Stimulated activated CD8-positive, alpha-beta memory T cell treated with anti-CD3 and anti-CD28 coated beads, Interleukin-7, amount 100 ng/mL, for 1 hour (primary cell): ENCODE measurements at places on chromosomes 6 and 20.
A peak's percentile ranks its signal among the peaks of the same experiment; 100 is the strongest.

DNA sequence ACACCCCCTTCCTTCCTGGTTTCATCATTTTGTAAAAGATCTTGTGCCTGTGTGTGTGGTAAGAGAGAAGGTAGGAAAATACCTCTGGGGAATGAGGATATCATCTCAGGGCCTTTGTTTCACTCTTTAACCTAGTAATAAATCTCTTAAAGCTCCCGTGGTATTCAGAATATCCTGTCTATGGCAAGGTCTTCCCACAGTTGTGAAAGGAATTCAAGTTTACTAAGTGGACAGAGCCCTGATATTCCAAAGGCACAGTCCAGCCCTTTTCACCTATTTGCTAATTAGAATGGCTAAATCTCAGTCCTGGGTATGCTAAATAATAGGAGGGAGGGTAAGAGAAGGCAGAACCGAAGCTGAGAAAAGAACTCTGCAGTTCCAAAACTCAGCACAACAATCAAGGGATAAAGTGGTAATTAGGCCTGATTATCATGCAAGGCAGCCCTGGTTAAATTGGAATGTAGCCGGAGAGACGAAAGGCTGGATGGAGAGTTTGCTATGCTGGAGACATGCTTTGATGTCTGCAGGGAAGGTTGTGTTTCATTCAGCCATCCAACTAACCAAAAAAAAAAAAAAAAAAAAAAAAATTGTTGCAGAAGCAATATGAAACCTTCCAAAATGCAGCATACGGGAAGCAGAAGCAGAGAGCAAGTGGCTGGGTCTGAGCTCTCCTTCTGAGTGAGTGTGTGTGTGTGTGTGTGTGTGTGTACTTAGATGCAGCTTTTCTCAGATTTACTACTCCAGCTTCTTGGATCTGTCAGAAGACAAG lies 28.5 kb upstream of the PIM1 start:
- no peak for DNase-seq

GRCh38 chr6:52388790-52389189 lies 26.8 kb downstream of the PAQR8 start:
- DNase-seq: no peak

DNA sequence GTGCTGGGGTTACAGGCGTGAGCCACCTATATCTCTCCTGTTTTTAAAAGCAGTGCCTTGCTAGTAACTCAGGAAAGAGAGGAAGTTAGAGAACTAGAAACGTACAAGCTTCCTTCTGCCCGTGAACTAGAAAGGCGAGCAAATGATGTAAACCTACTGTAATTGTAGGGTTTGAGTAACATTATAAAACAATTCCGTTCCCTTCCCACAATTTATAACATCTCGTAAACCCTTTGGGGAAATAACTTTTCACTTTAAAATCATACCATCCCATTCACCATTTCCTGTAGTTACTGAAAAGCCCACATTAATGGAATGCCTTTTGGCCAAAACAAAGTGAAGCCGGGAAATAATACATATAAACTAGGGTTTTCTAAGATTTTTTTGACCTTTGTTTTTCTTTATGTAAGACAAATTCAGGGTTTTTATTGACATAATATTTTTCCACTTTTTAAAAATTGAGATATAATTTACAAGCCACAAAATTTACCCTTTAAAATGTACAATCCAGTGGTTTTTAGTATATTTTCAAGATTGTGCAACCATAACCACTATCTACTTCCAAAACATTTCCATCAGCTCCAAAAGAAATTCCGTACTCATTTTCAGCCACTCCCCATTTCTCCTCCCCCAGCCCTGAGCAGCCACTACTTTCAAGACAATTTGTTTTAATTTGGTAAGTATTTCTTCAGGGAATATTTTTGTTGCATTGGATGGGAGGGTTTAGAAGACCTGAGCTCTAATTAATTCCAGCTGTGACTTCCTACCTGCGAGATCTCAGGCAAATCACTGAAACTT lies 175.1 kb upstream of the PDE10A start:
- DNase-seq: no peak

DNA sequence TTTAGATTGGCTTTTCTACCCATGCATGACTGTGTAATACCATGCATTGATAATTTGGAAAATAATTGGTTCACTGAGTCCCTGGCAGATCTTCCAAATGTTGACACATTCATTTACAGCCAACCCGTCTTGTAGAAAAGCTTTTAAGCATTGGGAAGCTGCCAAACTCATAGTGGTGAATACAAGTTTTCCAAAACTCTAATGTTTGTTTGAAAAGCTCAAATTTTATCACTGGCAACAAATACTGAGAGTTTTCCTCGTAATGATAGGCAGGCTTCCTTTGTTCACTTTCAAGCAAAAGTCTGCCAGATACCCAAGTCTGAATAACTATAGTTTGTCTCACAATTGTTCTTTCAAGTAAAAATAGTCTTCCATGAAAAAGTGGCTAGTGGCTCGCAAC lies 143.0 kb downstream of the FIG4 start:
- DNase-seq: no peak

DNA sequence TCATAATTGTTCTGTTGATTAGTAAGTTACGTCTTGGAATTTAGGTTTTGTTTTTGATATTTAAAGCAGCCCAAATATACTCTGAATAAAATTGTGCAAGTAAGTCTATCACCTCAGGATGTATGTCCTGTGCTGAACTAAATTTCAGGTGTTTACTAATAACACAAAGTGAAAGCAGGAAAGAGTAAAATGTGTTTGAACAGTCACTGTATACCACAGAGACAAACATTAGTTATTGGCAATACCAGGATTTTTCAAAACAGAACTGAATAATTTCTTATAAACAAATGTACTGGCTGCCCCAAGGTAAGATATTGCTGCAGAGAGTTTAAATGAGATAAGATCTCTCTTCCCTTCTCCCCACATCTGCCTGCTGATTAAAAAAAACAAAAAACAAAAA lies 404.7 kb upstream of the RUNX2 start:
- DNase-seq: no peak

- peak; percentile 2 for DNase-seq
Observed at GRCh38 chr20:49541733-49542513, 26.0 kb downstream of the PTGIS start.

DNA sequence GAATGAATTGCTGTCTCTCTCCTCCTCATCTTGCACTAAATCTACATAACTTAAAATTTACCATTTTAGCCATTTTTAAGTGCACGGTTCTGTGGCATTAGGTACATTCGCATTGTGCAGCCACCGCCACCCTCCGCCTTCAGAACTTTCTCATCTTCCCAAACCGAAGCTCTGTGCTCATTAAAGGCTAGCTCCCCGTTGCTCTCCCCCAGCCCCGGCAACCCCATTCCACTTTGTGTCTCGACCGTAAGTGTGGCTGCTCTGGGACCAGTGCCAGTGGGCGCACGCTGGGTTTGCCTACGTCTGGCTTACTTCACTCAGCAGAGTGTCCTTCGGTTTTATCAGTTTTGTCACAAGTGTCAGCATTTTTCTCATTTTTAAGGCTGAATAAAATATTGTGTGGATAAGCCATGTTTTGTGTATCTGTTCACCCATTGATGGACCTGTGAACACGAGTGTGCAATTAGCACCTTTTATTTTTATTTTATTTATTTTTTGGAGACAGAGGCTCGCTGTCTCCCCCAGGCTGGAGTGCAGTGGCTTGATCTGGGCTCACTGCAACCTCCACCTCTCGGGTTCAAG lies 16.8 kb downstream of the SLC17A9 start:
- DNase-seq: no peak

GRCh38 chr6:160028487-160029275 lies 59.8 kb downstream of the IGF2R start:
- DNase-seq: no peak

DNA sequence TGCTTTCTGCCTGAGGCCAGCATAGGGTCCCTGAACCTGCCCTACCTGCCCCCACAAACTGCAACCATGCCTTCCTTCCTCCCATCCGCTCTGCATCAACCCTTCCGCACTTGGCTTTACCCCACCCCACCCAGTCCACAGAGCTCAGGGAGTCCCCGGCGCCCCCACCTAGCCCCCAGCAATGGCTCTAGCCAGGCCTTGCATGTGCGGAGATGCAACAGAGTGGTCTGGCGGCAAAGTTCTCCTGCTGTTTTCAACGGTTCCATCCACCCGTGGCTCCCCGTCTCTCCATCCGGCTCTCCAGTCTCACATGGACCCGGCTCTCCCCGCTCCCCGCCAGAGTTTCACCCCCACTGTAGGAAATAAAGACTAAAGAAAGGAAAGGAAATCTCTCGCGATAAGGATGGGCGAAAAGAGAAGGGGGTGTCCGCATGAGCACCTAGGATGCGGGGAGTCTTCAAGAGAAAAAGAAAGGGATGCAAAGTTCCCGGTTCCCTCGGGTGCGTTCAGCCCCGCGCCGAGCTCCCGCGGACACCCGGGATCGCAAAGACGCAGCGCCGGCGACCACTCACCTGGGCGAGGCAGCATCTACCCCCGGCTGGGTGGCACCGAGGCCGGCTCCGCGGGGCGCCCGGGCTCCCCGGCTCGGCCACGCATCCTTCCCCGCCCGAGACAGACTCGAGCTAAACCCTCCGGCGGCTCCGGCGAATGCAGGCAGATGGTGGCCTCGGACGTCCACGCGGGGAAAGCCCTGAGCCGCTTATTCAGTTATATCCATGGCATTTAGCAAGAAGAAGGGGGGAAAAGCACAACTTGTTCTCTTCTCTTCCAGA lies 579 bp downstream of the LRFN2 start:
- DNase-seq: no peak

DNA sequence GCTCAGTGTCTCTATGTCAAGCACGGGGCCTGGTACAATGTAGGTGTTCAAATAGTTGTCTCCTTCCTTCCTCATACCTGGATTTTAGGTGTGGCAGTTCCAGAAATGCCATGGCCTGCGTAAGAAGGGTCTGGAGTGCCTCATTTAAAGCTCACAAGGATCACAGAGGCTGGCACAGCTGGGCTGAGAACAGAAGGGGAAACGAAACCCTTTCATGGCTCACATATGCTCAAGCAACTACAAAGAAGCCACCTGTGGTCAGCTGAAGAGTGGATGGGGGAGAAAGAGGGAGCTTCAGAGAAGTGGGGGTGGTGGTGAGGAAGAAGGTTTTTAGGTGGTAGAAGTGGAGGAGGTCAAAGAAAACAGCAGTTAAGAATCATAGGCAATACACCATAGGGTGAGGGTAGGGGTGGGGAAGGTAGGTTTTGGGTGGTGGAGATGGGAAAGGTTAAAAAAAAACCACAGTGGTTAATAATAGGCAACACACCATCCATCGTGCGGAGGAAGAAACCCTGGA lies 17.0 kb upstream of the TOP1 start:
- DNase-seq: no peak

GRCh38 chr6:136439514-136440190 lies 110.6 kb downstream of the MAP7 start:
- DNase-seq: no peak

DNA sequence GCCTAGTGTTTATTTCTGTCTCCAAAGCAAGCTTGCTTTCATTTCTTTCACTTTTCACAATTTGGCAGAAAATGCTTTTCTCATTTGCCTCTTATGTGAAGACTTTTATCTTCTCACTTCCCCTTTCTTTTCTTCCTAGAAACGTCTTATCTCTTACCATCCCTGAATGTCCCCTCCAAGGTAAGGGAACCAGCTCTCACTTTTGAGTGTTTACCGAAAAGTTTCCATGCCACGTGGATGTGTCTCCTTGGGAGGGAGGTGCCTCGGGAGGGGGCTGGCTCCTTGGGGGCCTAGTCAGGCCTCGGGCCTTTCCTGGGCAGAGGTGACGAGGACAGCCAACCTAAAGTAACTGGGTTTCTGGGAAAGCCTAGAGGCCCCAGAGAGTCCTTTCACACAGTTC lies 127.4 kb downstream of the CD24 start:
- no peak for DNase-seq

- no peak for DNase-seq
Observed at GRCh38 chr20:21546355-21546754, 32.5 kb upstream of the NKX2-2 start.

- DNase-seq: no peak
Observed at GRCh38 chr6:106184629-106185028, 98.5 kb downstream of the PRDM1 start.

DNA sequence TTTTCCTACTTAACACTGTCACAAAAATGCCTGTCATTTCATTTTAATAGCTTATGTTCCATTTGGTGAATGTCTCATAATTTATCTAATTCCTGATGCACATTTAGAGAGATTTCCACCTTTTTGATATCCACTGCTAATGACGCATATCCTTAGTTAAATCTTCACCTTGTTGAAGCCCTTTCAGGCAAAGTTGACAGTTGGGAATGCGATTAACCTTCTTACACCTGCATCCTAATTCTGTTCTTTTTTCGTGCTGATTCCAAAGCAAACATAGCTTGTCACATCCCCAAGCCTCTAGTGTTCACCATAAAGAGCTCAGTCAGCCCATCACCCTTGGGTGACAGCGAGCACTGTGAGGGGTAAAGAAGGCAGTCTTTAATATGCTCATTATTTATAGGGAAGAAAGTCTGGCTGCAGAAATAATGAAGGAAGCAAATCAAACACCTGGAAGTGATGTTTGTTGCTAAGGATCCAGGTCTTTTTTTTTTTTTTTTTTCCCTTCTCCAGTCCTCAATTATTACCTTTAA lies 205.6 kb downstream of the DTNBP1 start:
- no peak for DNase-seq

DNA sequence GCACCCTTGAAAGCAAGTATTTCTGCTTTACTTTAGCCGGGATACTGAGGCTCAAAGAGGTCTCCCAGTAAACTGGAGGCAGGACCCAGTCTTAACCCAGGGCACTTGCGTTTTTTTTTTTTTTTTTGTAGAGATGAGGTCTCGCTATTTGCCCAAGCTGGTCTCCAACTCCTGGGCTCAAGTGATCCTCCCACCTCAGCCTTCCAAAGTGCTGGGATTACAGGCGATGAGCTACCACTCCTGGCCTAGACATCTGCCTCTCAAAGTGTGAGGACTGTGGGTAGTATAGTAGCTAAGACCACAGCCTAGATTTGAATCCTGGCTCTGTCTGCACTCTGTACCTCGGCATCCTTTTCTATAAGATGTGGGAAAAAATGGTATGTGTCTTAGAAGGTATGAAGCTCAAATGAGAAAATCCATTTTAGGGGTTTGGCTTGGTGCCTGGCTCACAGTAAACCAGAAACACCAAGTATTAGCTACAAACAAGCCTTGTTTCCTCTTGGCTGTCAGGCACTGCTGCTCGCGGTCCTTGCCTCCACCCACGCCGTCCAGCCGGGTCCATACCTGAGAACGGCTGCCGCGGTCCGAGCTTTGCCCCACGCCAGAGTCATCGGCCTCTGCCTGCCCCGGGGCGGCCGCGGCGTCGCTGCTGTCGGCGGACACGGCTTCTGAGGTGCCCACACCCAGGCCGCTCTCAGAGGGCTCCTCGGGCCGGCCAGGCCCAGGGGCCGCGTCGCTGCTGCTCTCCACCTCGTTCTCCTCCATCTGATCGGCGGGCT lies 1.2 kb downstream of the ZNF335 start:
- no peak for DNase-seq
